Stimulated activated naive CD4-positive, alpha-beta T cell (primary cell): ENCODE measurements at places on chromosomes 1 and 21.

DNA sequence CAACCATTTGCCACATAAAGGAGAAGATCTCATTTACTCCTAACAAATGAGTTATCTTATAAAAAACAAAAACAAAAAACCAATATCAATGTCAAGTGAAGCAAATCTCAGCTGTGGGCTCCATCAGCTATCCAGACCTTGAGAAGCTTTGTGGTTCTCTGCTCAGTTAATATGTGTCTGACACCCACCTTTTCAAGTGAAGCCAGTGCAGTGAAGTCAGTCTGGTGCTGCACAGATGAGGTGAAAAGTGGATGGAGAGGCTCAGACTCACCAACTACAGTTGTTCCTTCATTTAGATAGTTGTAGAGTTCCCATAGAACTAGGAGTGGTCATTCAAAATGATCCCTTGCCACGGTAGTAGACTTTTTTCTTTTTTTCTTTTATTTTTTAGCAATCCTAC lies 106.8 kb downstream of the NTNG1 start:
- DNase-seq = no peak

DNA sequence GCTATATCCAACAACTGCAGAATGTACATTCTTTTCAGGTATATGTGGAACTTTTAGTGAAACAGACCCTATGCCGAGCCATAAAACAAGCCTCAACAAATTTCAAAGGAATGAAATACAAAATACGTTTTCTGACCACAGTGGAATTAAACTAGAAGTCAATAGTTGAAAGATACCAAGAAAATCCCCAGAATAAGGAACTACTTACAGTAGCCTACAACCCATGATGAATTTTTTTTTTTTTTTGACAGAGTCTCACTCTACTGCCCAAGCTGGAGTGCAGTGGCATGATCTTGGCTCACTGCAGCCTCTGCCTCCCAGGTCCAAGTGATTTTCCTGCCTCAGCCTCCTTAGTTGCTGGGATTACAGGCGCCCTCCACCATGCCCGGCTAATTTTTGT lies 83.4 kb downstream of the RUNX3 start:
- no peak for DNase-seq

GRCh38 chr1:49389699-49390098 lies 613.0 kb upstream of the BEND5 start:
- no peak for DNase-seq

DNA sequence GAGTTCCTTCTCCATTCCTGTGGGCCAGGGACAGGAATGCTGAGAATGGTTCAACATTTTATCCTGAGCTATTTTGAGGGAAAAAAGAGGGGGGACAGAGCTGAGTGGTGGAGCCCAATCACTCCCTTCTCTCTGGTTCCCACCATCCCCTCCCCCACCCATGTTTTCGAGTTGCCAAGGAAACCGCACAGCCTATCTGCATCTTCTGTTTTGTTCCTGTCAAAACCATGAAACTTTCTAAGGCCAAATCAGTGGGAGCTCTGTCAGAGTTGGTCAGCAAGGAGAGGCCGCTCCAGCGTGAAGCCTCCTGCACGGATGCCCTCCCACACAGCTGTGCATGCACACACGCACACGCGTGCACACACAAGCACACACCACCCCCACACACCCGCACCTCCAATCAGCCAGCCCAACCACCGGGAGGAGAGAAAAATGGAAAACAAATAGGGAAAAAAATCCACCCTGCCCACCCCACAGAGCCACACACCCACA lies 54.5 kb upstream of the ATP2B4 start:
- DNase-seq = no peak

- DNase-seq = no peak
Observed at GRCh38 chr1:72375226-72375625, 92.9 kb upstream of the NEGR1 start.

DNA sequence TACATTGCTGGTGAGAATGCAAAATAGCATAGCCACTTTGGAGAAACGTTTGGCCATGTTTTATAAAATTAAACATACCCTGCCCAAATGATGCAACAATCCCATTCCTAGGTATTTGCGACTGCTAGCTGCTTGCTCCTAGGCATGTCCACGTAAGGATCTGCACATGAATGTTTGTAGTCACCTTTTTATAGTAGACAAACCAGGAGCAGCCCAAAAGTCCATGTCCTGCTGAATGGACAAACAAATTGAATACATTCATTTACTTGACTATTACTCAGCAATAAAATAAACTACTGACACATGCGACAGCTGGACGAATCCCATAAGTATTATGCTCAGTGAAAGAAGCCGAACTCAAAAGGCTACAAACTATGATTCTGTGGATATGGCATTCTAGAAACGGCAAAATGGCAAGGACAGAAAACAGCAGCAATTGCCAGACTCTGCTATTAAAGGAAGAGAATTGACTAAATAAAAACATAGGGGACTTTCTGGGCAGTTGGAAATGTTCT lies 161.9 kb upstream of the GALNT2 start:
- no peak for DNase-seq

- no peak for DNase-seq
Observed at GRCh38 chr1:218266356-218266755, 18.7 kb upstream of the RRP15 start.

DNA sequence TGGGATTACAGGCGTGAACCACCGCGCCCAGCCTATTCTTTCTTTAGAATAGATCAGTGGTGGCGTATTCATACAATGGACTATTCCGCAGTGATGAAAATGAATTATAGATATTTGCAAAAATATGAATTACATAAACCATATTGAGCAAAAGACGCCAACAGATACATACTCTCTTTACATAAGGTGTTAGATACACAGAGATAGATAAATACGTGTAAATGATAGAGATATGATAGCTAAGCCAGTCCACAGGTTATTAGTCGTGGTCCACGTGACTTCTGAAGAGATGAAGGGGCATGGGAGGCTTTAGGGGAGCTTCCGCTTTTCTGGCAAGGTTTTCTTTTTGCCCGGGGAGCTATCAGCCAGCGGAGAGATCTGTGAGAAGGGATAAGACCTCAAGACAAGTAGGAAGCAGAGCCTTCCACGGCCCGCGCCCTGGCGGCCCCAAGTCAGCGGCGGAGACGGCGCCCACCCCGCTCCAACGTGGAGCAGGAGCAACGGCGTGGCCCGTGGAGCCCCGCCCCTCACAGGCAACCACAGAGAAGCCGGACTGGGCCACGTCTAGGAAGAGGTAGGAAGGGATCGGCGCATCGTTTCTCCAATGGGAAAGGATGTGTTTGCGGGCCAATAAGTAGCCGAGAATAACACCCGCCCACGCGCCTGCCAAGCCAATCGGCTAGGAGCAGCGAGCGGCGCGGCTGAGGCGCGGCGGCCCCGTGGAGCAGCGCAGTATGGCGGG lies at the start of gene MSTO1:
TSS of gene MSTO1 (plus strand) at position 704 of the 742 bp plus-strand sequence. CDS start at position 735, 31 bp downstream.
- peak; percentile 94 for DNase-seq

GRCh38 chr1:56901716-56902115 lies 47.1 kb downstream of the C8A start:
- no peak for DNase-seq

DNA sequence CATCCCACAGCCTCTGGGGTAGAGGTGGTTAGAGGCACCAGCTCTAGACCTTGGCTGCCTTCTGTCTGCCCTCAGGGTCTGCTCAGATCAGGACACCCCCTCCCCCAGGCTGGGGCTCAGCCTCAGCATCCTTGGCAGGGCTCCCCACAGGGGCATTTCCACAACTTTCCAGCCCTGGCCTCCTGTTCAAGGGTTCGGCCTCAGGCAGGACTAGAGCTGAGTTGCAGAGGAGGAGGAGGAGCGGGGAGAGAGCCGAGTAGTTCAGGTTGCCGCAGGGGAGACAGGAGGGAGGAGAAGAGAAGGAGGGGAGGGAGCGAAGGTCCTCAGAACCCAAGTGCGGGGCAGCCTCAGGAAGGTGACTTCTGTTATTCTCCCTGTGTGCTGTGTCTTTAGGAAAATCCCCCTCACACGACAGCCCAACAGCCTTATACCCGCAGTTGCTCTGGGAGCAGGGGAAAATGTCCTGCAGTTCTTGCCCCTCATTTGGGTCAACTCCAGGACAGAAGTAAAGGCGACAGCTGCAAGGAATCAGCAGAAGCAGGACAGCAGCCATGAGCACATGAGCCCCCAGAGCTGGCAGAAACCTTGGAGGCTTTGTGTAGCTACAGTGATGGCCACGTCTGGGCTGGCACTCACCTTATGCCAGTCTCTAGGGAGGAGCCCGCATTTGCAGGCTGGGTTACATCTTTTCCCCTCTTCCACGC lies 46.5 kb upstream of the TENT5B start:
- no peak for DNase-seq

DNA sequence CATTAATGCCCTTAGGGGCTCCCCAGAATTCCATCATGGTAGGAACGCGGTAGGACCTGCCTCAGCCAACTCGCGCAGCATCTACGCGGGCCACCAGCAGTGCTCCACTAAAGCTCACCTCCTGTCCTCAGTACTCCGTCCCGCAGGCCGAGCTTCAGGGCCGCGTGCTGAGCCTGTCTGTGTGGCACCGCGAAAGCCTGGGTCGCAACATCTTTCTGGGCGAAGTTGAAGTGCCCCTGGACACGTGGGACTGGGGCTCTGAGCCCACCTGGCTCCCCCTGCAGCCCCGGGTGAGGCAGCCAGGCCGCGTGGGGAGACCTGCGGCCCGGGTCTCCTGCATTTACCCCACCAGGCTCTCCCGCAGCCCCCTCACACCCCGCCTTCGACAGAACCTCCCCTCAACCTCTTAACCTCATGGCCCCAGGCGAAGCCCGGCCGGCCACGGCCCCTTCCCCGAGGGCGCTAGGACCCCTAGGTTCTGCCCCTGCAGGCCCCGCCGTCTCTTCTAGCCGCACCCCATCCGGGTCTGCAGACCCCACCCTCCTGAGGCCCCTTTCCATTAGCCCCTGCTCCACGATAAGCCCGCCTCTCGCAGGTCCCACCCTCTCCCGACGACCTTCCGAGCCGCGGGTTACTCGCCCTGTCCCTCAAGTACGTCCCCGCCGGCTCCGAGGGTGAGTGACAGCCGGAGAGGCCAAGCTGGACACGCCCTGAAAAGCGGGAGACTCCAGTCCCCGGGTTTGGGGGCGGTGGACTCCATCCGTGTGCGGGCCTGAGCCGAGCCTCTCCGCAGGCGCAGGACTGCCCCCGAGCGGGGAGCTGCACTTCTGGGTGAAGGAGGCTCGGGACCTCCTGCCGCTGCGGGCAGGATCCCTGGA lies 9.1 kb downstream of the SYTL1 start:
- DNase-seq = no peak

- no peak for DNase-seq
Observed at GRCh38 chr21:22804151-22804550, 1805.9 kb downstream of the NCAM2 start.

- no peak for DNase-seq
Observed at GRCh38 chr1:201539561-201540431, 869 bp downstream of the NAV1 start.

- no peak for DNase-seq
Observed at GRCh38 chr1:67812226-67812625, 21.0 kb downstream of the GNG12 start.

GRCh38 chr1:18354612-18355011 lies 126.1 kb upstream of the KLHDC7A start:
- DNase-seq = no peak

DNA sequence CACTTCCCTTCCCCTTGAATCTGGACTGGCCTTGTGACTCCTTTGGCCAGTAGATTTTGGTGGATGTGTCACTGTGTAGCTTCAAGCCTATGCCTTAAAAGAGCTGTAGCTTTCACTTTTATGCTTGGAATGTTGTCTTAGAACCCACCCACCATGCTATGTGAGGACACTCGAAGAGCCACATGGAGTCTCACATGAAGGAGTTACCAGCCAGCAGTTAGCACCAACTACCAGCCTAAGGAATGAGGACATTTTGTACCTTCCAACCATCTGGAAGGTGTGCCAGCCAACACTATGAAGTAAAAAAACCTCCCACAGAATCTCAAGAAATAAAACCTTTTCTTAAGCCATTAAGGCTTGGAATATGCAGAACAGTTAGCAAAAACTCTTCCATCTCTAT lies 50.6 kb downstream of the LRRC8B start:
- no peak for DNase-seq

DNA sequence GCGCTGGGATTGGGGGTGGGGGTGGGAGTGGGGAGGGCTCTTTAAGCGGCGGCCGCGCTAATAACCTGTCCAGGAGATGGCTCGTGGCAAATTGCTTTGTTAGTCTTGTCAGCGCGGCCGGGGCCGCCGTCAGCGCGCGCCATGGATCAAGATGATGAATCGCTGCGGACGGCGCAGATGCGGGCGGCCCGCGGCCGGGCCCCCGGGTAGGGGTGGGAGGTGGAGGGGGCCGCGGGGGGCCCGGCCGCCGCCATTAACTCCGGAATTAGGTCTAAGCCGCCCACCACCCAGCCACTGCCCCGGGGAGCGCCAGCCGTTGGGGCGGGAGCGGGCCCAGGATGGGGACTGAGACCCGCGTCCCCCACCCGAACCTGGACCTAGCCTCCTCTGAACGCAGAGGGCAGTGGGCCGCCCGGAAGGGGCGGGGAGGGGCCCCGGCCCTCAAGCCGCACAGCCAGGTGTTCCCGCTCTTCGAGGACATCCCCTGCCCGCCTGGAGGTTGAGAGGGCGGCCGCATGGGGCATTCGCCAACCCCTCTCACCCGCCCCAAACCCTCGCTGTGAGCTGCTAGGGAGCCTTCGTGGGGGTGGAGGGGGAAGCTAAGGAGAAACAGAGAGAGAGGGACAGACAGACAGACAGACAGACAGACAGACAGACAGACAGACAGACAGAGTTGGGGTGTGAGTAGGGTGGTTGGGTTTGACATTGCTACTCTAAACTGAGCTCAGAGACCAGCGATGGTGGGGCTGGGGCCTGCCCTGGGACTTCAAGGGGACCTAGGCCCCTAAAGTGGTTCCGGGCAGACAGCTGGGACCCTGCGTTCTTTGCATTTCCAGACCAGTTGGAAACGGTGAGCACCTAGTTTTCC lies 3.8 kb upstream of the DMBX1 start:
- no peak for DNase-seq

DNA sequence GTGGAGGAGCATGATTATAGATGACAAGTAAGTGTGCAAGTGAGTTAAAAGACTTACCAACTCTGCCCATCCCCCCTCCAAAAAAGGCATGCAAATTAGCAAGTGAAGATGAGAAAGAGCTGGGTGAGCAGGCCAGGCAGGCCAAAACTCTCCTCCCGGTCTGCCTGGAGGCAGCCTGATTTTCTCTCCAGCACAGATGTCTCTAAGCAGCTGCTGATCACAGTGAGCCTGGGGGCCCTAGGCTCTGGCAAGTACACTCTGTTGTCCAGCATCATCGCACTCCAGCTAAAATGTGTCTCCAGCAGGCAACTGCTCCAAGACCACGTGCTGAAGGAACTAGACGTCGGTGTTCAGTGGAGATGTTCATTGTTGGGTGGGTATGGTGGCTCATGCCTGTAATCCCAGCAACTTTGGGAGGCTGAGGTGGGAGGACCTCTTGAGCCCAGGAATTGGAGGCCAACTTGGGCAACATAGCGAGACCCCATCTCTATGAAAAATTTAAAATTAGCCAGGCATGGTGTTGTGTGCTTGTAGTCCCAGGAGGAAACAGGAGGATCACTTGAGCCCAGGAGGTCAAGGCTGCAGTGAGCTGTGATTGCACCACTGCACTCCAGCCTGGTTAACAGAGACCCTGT lies 56.7 kb upstream of the PUM1 start:
- no peak for DNase-seq
